Effector memory CD4-positive, alpha-beta T cell (primary cell): ENCODE measurements at places on chromosomes 7 and 10.

- no peak overlapping the region for H3K4me3 ChIP-seq
- no peaks in the 10 kb centered on the region for H3K4me1 ChIP-seq
Observed at GRCh38 chr10:127614484-127615017, 65.4 kb downstream of the NPS start.

DNA sequence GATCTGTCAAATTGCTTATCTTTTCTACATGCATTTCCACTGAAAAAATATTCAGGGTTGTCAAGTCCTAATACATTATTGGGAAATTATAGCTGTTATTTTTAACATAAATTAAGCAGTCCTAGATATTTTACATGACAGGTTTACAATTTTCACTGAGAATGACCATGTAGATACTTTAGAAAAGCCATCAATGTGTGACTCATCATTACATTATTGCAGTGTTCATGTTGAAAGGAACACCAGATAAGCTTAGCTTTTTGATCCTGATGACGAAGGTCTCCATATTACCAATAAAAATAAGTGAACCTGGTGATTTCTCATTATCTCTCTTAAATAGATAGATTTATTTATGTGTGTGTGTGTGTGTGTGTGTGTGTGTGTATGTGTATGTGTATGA is 529.5 kb upstream of the PCDH15 start:
- no peaks in the 10 kb centered on the region for H3K4me1 ChIP-seq
- no peaks in the 10 kb centered on the region for H3K36me3 ChIP-seq
- no peaks in the 10 kb centered on the region for H3K27me3 ChIP-seq
- H3K4me3 ChIP-seq = no peak overlapping the region
- DNase-seq = no peak

GRCh38 chr7:44720301-44720700 is 28.3 kb upstream of the ZMIZ2 start:
- no peak overlapping the region for H3K27ac ChIP-seq
- H3K27me3 ChIP-seq = no peaks in the 10 kb centered on the region
- no peaks in the 10 kb centered on the region for H3K36me3 ChIP-seq
- no peaks in the 10 kb centered on the region for H3K4me1 ChIP-seq
- no peak overlapping the region for H3K4me3 ChIP-seq

- no peak for DNase-seq
- H3K4me1 ChIP-seq = no peaks in the 10 kb centered on the region
- H3K36me3 ChIP-seq = no peaks in the 10 kb centered on the region
- H3K27ac ChIP-seq = no peak overlapping the region
Observed at GRCh38 chr10:42959833-42960232, 117.0 kb upstream of the RET start.

DNA sequence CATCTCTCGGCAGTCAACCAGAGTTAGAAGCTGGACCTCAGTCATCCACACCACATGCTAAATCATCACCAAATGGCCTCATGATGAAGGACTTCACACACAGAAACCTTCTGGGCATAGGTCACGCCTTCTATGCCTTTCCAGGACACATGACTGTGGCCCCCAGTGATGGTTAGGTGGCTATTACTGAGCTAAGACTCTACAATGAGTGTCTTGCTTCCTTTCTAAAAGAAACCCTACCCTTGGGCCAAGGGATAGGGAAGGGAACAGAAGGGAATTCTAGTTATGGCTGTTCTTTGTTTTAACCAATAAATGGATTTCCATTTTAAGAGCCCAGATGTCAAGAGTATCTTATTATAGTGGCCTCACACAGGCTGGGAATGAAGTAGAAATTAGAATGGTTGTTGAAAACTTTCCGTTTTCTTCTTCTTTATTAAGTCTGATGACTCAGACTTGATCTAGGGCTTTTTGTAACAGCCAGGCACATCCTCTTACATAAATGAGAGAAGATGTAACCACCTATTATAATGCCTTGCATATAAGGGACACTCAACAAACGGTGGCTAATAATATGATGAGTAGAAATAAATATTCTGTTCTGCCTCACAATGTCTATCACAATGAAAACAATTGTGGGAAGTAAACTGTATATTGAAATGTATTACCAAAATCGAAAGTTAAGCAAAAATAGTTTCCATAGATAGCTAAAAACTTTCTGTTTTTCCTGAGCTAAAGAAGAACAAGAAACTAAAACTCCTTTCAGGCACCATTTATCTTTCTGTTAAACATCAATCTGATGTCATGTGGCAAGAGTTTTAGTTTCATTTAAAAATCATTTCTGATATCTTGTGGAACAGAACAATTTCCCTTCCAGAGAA is 62.5 kb upstream of the TOMM7 start:
- no peak for DNase-seq
- H3K27me3 ChIP-seq = no peaks in the 10 kb centered on the region
- H3K4me3 ChIP-seq = no peak overlapping the region
- H3K36me3 ChIP-seq = no peaks in the 10 kb centered on the region
- no peaks in the 10 kb centered on the region for H3K4me1 ChIP-seq
- H3K27ac ChIP-seq = no peak overlapping the region

DNA sequence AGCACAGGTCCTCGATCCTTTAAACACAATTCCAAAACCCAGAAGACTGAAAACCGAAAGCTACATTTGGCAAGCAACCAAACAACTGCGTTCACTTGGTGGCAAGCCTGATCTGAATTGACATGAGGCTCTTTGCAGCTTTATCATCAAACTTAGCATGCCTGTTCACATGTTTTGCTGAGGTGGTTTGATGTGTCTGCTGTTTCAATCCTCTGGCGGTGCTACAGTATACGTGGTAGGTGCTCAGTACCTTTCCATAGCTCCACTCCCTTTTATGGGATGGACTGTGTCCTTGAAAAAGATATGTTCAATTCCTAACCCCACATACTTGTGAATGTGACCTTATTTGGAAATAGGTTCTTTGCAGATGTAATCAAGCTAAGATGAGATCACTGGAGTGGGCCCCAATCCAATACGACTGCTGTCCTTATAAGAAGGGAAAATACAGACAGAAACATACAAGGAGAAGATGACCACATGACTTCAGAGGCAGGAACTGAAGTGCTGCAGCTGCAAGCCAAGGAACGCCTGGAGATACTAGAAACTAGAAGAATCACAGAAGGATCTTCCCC is 33.4 kb downstream of the CCDC6 start:
- DNase-seq = no peak
- no peaks in the 10 kb centered on the region for H3K27me3 ChIP-seq
- no peaks in the 10 kb centered on the region for H3K36me3 ChIP-seq
- H3K4me3 ChIP-seq = no peak overlapping the region

DNA sequence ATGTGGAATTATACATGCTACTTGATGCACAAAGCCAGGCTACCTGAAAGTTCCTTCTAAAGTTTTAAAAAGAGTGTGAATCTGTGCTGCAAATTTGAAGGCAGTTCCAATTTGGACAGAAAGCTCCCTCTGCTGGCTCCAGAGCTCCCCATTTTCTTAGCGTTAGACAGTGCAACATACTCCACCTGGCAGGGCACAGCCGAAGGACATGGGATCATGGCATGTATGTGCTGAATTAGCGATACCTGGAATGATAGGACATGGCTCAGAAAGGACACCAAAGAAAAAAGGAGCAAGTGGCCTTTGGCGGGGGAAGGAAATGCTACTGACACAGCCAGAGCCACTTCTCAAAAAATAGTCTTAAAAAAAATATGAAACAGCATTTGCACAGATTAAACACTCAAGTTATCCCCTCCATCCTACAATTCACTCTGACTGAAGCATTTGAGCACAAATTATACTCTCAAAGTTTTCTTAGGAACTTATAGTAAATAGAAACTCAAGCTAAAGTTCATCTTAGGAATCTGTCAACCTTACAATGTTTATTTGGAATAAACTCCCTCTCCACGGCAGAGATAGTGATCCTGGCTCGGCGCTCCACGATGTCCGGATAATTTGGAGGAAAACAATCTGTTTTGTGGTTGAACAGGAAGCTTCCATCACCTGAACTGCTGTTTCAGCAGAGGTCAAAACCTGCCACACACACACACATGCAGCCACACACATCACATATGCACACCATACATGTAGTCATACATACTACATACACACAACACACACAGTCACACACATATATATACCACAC is 80.0 kb downstream of the C7orf25 start:
- no peaks in the 10 kb centered on the region for H3K4me1 ChIP-seq
- H3K27ac ChIP-seq = no peak overlapping the region
- no peak for DNase-seq
- H3K27me3 ChIP-seq = no peaks in the 10 kb centered on the region
- no peak overlapping the region for H3K4me3 ChIP-seq

DNA sequence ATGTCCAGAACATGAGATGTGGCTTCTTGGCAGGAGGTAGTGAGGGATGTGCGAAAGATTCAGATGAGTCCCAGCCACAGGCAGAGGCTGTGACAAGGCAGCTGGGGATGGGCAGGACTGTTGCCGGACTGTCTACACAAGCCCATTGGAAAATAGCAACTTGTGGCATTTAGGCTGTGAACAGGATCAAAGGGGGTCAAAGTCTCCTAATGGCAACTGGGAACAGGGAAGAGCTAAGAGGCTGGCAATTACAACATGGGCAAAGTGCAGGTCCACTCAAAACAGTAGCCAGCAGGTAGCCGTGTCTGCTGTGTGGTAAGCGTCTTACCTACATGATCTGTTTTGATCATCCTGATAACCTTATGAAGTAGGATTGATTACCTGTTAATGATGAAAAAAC is 254.2 kb upstream of the ZNF32 start:
- no peak for DNase-seq
- no peak overlapping the region for H3K4me3 ChIP-seq
- H3K36me3 ChIP-seq = no peaks in the 10 kb centered on the region
- no peak overlapping the region for H3K27ac ChIP-seq
- H3K4me1 ChIP-seq = no peaks in the 10 kb centered on the region
- H3K27me3 ChIP-seq = no peaks in the 10 kb centered on the region

DNA sequence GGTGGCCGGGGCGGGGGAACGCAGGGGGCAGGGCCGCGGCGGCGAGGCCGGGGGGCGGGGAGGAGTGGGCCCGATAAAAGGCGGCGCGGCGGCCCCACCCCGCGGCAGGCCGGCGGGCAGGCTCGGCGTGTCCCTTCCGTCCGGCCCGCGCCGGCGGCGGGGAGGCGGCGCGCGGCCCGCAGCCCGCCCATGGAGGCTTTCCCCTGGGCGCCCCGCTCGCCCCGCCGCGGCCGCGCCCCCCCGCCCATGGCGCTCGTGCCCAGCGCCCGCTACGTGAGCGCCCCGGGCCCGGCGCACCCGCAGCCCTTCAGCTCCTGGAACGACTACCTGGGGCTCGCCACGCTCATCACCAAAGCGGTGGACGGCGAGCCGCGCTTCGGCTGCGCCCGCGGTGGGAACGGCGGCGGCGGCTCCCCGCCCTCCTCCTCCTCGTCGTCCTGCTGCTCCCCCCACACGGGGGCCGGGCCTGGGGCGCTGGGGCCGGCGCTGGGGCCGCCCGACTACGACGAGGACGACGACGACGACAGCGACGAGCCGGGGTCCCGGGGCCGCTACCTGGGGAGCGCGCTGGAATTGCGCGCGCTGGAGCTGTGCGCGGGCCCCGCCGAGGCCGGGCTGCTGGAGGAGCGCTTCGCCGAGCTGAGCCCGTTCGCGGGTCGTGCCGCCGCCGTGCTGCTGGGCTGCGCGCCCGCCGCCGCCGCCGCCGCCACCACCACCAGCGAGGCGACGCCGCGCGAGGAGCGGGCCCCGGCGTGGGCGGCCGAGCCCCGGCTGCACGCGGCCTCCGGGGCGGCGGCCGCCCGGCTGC is at the start of gene NANOS1:
TSS of gene NANOS1 (plus strand) at position 102 of the 808 bp plus-strand sequence. CDS start at position 190, 88 bp downstream.
- DNase-seq = no peak
- peaks cover 9% of the 10 kb centered on the region for H3K36me3 ChIP-seq
- H3K4me3 ChIP-seq = peak within 1 kb of the TSS; percentile 56
- H3K4me1 ChIP-seq = peaks cover 5% of the 10 kb centered on the region
- peak within 1 kb of the TSS; percentile 4 for H3K27ac ChIP-seq
- no peaks in the 10 kb centered on the region for H3K27me3 ChIP-seq

DNA sequence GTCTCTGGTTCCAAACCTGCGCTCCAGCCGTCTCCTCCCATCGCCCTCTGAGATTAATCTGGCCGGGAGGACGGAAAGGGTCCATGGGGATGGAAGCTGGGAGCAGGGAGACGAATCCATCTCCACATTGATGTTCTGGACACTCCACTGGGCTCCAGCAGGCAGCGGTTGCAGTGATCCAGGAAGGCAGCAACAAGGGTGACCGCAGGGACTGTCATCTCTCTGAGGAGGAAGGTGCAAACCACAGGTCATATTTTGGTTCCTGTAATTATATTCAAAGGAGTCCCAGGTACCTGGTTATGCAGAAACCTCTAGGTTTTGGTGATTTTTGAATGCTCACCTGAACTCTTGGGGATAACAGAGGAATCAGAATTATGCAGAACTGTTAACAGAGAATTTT is 54.8 kb downstream of the EVX1 start:
- H3K4me1 ChIP-seq = no peaks in the 10 kb centered on the region
- no peak overlapping the region for H3K27ac ChIP-seq
- no peaks in the 10 kb centered on the region for H3K27me3 ChIP-seq
- no peaks in the 10 kb centered on the region for H3K36me3 ChIP-seq

- no peak overlapping the region for H3K4me3 ChIP-seq
- H3K27me3 ChIP-seq = no peaks in the 10 kb centered on the region
- no peak overlapping the region for H3K27ac ChIP-seq
- H3K36me3 ChIP-seq = no peaks in the 10 kb centered on the region
- H3K4me1 ChIP-seq = no peaks in the 10 kb centered on the region
Observed at GRCh38 chr7:112596981-112597380, 116.2 kb downstream of the LSMEM1 start.

GRCh38 chr10:71598621-71599055 is 120.9 kb downstream of the C10orf105 start:
- no peaks in the 10 kb centered on the region for H3K4me1 ChIP-seq
- DNase-seq = no peak
- no peak overlapping the region for H3K27ac ChIP-seq
- no peak overlapping the region for H3K4me3 ChIP-seq

DNA sequence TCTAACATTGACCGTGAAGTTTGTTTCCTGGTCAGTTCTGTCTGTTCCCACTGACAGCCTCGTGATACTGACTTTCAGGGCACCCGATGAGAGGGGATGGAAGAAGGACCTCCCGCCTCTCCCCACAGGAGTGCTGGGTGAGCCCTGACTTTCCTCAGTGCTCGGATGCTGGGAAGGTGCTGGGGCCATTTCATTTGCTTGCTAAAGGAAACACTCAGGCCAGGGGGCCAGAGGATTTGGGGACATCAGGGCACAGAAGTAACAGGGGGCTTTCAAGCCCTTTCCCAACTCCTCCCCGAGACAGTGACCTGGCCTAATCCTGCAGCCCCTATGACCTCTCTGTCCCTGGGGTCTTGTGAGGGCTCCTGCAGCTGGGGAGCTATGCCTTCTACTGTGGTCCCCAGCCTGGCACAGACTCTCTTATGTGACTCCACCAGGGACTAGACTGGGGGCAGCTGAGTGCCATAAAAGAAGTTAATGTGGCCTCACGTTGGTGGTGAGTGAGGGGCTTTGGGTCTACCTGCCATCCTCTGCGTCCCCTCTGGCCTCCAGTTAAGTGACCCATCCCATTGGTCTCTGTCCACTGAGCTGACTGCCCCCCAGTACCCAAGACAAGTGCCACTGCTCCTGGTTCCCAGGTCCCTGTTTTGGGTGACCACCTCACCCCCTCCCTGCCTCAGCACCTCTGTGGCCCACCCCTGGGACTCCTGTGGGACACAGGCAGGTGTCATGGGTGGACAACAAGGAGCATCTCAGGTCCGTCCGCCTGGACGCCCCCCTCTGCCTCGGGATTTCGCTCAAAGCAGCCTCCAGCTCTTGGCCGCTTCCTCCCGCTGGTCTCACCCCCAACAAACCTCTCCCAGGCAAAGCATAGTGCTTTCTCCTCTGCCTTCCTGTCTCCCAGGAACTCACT is 33.4 kb upstream of the HSPA12A start:
- no peak for DNase-seq
- H3K27me3 ChIP-seq = peaks cover 6% of the 10 kb centered on the region
- no peaks in the 10 kb centered on the region for H3K36me3 ChIP-seq
- H3K4me3 ChIP-seq = no peak overlapping the region

GRCh38 chr10:124252097-124252715 is 158.8 kb upstream of the CHST15 start:
- no peaks in the 10 kb centered on the region for H3K36me3 ChIP-seq
- no peaks in the 10 kb centered on the region for H3K27me3 ChIP-seq
- H3K4me3 ChIP-seq = no peak overlapping the region
- no peak for DNase-seq
